Adrenal gland (tissue), 19 donors: ENCODE measurements at places on chromosomes 6 and 20. TPM values are rescaled to one million over a fixed set of nuclear protein-coding genes. Genes with fewer than 3 reads are reported as not detected.

SALL4 gene
- 0.81 TPM for polyA plus RNA-seq

RIPPLY2 gene
- polyA plus RNA-seq = 0.56 TPM

XKR7 gene
- 0.40 TPM for polyA plus RNA-seq

SLC17A3 gene
- polyA plus RNA-seq = 0.34 TPM

MICAL1 gene
- 35.2 TPM for polyA plus RNA-seq

FRMD1 gene
- 0.30 TPM for polyA plus RNA-seq

PNPLA1 gene
- 0.30 TPM for polyA plus RNA-seq

CPXM1 gene
- polyA plus RNA-seq = 2.5 TPM

KIZ gene
- polyA plus RNA-seq = 21.2 TPM

RANBP9 gene
- polyA plus RNA-seq = 57.7 TPM
